ENCODE measurements at places on chromosomes 11 and 22. TPM values are rescaled to one million over a fixed set of nuclear protein-coding genes. Genes with fewer than 3 reads are reported as not detected.

CRYBB1 gene
- 0.27 TPM for total RNA-seq

ANKK1 gene
- total RNA-seq: under 0.01 TPM

MPPED1 gene
- total RNA-seq: under 0.01 TPM

UPB1 gene
- total RNA-seq: under 0.01 TPM

ABTB2 gene
- 1.6 TPM for total RNA-seq

TTLL12 gene
- 83.5 TPM for total RNA-seq

SLC39A13 gene
- total RNA-seq: 26.4 TPM

DNA sequence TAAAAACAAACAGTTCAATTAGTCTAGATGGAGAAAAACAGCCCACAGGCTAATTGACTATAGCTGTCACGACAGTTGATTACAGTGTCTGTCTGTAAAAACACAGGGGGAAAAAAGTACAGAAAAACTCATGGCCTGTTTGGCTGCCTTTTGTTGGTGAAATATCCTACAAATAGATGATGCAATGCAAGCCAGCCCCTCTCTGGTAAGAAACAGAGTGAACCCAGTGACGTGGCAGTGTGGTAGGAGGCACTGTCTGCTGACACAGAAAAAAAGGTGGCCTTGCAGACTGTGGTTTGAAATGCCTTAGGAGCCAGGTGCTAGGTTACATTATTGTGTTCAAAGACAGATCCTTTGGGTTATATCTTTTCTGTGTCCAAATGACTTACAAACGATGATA is 431.4 kb upstream of the CCDC90B start:
- no peak for DNase-seq

GRCh38 chr11:125313271-125314219 is 149.0 kb downstream of the PKNOX2 start:
- no peak for DNase-seq

- DNase-seq: no peak
Observed at GRCh38 chr11:83191986-83192385, 1.5 kb upstream of the ANKRD42 start.

GRCh38 chr11:24645563-24645962 is 148.7 kb downstream of the LUZP2 start:
- no peak for DNase-seq

GRCh38 chr11:43440486-43440885 is 81.8 kb downstream of the TTC17 start:
- DNase-seq: no peak

- DNase-seq: peak; percentile 31
Observed at GRCh38 chr22:31947296-31947695, 3.0 kb downstream of the YWHAH start.

GRCh38 chr11:16603890-16604793 is 134.3 kb upstream of the C11orf58 start:
- DNase-seq: no peak

DNA sequence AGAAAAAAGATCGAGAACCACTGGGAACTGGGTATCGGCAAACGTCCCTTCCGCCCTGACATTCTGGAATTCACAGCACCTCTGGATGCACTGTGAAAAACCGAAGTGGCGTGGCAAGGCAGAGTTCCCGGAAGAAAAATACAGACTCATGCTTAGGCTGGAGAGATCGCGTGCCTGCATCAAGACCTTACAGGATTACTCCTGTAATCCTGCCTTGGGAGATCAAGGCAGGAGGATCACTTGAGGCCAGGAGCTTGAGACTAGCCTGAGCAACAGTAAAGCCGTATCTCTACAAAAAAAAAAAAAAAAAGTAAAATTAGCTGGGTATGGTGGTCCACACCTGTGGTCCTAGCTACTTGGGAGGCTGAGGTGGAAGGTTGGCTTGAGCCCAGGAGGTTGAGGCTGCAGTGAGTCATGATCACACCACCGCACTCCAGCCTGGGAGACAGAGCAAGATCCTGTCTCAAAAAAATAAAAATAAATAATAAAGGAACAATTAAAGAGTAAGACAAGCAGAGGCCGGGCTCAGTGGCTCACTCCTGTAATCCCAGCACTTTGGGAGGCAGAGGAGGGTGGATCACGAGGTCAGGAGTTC is 19.9 kb upstream of the TEF start:
- DNase-seq: no peak

- no peak for DNase-seq
Observed at GRCh38 chr22:20748731-20749428, 25.0 kb upstream of the SERPIND1 start.

DNA sequence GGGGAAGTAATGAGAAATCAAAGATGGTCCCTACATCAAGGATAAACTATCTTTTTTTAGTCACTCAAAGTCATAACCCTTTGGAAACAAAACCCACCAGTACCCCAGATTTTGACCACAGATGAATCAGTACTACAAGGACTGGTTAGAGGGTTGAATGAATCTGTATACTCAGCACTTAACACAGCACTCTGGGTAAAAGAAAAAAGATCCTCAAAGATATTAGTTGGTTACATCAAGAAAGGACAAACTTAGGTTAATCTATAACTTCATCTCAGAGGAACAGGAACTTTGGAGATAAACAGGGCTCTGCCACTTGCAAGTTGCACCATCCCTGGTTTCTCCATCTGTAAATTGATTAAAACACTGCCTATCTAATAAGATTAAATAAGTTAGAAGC is 18.8 kb downstream of the SC5D start:
- DNase-seq: no peak

DNA sequence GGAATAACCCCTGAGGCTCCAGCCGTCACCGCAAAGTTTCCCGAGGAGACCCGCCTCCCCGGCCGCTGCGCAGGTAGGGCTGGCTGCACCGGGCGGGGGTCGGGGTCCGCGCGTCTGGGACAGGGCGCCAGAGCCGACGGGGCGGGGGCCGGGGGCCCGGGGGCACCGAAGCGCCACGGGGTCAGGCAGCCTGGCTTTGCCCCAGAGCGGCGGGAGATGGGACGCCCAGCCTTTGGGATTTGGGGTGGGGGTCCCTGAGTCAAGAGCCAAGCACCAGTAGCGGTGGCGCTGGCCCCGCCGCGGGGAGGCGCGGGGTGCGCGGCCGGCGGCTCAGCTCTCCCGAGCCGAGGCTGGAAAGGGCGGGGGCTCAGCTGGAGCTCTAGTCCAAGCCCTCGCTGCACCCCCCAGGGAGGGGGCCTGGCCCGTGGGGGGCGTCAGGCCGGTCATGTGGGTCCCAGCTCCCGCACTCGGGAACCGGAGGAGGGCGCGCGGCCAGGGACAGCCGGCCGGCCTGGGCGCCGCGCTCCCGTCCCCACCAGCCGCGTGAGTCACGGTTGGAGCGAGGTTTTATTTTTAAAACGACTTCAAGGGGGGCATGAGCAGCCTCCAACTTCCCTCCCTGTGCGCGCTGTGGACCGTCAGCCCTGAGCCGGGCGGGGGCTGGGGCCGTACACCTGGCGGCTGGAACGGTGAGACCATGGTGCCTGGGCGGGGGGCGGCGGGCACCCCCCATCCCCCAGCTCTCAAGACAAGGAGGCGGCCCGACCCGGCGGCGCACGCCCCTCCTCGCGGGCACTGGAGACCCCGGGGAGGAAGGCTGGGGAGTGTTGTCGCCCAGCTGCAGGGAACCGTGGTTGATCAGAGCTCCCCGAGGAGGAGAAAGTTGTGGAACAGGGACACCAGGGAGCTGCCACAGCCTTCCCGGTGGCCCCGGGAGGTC is 626 bp downstream of the FLRT1 start:
- no peak for DNase-seq

GRCh38 chr11:69170704-69171103 is 15.0 kb downstream of the SMIM38 start:
- no peak for DNase-seq

DNA sequence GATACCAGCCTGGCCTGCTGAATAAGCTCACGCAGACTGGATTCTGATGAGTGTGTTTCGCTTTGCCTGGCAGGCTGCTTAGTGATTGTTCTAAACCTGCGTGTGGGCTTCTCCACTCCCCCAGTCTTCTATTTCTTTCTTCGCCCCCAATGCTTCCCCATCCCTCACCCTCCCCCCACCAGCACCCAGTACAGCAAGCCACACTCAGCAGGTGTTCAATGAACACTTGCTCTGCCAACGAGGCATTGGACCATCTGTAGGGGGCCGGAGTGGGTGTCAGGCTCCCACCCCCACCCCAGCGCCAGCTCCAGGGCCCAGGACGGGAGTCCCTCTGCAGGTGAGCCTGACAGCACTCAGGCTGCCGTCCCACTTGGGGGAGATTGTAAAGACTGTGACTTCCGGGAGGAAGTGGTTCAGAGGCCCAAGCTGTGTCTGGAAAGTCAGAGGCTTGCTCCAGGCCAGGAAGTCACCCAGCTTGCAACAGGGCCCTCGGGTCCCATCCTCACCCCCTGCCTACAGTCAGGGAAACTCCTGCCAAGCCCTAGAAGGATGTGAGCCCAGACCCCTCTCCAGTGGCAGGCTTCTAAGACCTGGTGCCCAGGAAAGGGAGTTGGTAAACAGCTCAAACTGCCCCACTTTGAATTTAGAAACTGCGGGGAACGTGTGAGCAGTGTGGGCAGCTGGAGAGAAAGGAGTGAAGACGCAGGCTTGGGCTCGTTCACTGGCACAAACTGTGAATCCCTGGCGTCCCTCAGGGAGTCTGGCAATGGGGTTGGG is 66.3 kb upstream of the PRDM11 start:
- DNase-seq: peak; percentile 70

DNA sequence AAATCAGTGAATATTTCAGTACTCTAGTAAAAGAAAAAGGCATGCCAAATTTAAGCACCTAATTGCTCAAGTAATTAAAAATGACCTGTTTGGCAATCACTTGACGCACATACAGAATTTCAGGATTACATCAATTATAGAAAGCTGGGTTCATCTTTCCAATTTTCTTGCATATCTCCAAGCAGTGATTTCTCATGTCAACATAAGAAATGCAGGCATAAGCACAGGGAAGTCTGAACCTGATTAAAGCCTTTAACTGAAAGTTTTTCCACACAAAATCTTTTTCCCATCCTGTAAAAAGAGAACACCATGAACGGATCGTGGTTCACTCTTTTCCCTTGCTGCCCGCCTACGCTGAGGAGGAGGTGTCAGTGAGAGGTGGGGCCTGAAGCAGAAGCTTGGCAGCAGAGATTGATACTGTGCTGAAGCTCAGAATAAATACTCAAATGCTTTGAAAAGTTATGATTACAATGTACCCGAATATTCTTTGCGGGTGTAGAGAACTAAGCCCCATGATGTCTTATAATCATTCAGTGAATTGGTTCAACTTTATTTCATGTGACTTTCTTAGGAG is 704.1 kb upstream of the CCDC90B start:
- no peak for DNase-seq

GRCh38 chr11:17384002-17384511 is 4.4 kb downstream of the KCNJ11 start:
- peak; percentile 70 for DNase-seq

DNA sequence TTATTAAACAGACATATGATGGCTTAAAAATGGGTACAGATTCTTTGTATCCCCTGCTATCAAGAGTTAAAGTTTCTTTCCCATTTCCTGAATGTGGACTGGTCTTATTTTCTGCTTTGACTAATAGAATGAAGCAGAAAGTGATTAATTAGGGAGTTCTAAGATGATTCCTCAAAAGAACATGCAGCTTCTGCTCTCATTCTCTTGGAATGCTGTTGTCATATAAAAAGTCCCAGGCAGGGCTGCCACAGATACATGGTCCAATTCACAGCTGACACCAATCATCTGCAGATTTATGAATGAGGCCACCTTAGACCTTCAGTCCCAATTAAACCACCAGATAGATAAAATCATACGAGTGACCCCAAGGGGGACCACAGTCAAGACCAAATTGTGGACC is 844.5 kb upstream of the RAG2 start:
- no peak for DNase-seq

GRCh38 chr11:70851907-70852306 is 400.5 kb downstream of the SHANK2 start:
- DNase-seq: no peak

DNA sequence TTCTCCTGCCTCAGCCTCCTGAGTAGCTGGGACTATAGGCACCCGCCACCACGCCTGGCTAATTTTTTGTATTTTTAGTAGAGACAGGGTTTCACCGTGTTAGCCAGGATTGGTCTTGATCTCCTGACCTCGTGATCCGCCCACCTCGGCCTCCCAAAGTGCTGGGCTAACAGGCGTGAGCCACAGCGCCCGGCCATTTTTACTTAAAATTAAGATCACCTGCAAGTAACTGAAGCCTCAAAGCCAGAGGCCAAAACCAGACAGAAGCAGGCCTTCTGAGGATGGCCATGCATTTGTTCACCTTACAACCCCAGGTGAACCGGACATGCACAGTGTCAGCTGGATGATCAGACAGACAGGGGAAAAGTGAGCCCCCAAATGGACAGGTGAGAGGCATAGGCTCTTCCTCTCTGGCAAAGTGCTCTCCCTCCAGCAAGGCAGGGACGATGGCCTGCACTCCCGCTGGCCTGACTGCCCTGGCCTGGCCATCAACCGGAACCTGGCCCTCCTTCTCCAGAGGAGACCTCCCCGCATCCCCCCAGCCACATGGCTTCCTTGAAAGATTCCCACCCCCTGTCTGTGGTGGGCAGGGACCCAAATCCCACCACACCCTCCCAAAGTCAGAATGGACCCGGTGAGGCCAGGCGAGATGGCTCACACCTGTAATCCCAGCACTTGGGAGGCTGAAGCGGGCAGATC is 25.9 kb downstream of the APOBEC3H start:
- DNase-seq: no peak

DNA sequence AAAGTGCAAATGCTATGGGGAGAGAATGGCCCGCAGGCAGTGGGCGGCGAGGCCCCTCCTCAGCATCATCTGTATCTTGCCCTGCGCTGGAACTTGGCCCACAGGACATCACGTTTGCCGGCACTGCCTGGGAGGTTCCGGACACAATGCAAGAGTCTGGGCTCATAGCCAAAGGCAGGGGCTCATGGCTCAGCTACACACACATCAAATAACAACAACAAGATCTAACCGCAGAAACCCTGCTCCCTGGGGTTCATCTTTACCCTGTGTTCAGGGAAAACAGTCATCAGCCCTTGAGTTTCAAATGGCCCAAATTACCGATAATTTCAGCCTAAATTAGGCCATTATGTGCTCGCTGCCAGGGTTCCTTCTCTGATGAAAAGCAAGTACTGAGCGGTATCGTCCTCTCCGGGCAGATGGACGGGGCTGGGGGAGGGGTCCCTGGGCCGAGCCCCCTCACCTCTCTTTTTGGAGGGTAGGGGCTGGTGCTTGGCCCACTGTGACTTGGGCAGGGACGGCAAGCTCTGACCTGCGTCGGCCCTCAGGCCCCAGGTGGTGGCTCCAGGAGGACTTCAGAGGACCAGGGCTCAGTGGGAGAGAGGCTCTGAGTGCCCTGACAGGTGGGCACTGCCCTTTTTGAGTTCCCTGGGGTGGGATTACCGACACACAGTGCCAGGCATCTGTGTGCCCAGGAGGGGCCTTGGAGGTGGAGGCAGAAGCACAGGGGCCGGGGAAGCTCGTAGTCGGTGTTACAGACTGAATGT is 25.0 kb upstream of the GAL start:
- DNase-seq: no peak

- DNase-seq: no peak
Observed at GRCh38 chr22:25131198-25131887, 68.3 kb upstream of the CRYBB3 start.

DNA sequence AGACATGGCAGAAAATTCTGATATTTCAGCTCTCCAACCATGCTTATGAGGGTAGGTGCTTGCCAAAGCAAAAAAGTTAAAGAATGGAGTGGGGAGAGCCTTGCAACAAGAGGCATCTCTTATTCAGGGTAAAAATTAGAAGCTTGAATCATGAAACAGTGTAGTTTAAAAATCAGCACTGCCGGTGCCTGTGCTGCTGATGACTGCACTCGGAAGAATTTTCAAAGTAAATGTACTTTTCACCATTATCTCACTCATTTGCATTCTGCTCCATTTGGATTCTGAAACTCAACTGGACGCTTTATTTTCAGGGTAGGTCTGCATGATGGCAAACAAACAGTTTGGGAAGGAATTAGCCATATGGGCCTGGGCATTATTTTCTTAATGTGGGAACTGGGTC is 126.3 kb downstream of the KIRREL3 start:
- no peak for DNase-seq

Measured in hematopoietic multipotent progenitor cell (in vitro differentiated cells).